Progenitor cell of endocrine pancreas (in vitro differentiated cells): ENCODE measurements at places on chromosomes 6 and 20.
A peak's percentile ranks its signal among the peaks of the same experiment; 100 is the strongest.

GRCh38 chr6:45436544-45437438, 59.1 kb upstream of the SUPT3H start:
- no peak for DNase-seq

GRCh38 chr6:46138281-46138680, 8.5 kb downstream of the ENPP4 start:
- no peak for DNase-seq

- DNase-seq = no peak
Observed at GRCh38 chr6:16440636-16441212, 202.3 kb downstream of the GMPR start.

GRCh38 chr20:56733967-56734366, 104.9 kb downstream of the TFAP2C start:
- DNase-seq = no peak

- peak; percentile 90 for DNase-seq
Observed at GRCh38 chr6:3456898-3457709, at the start of gene SLC22A23. Gene SLC22A23, minus strand, starts transcription at chr6:3457050. Its CDS starts 491 bp downstream, at chr6:3456559.

DNA sequence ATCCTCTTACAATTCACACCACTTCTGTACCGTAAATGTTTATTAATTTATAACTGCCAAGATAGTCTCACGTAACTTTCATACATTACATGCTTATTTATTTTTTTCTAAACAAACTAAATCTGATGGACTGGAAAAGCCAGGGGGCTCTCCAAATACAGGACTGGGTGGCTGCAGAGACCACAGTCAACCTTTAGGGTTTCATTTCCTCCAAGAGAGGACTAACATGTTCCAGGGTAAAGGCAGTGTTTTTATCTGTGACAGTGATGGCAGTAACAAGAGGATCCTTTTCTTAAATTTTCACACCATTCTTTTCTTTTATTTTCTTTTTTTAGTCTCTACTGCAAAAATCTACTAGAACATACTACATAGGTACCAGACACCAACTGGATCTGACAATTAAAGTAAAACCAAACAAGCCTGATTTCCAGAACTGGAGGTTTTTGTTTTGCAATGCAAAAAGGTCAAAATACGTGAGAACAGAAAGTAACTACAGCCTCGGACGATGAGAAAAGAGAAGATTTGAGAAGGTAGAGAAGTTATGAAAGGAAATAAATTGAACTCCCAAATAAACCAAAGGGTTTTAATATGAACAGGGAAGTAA, 1.2 kb downstream of the LMBRD1 start:
- DNase-seq = no peak

- DNase-seq = no peak
Observed at GRCh38 chr6:148329596-148330381, 12.8 kb upstream of the SASH1 start.

DNA sequence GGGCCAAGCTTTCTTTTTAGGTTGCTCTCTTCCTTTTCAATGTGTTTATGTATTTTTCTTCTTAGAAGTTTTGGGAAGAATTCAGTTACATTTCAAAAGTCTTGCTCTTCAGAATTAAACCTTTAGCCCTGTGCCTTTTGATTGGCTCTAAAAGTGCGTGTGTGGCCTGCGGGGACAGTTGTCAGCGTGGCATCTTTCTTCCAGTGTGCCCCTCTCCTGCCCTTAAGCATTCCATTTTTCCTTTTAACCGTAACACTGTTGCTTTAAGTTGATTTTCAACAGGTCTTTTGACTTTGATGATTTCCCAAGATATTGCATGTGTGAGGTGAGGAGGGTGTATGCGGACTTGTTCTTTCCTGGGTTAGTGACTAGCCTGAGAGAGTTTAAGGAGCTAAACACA, 999.1 kb upstream of the FLRT3 start:
- no peak for DNase-seq

GRCh38 chr6:91751526-91751925, 1164.7 kb upstream of the MAP3K7 start:
- DNase-seq = no peak

DNA sequence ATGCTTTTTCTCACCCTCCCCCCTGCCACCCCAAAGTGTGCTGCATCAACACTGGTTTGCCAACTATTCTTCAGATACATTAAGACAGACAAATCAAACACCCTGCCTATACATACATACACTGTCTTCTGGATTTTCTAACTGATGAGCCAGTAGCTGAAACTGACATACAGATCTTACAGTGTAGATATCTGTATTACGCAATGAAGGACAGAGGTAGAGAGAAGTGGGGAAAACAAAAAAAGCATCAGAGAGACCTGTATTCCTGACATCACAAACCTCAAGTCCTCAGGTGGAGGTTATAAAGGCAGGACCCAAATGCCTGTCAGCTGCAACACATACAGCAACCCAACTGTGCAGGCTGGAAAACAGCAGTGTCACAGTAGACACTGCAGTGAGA, 535.4 kb downstream of the HACE1 start:
- DNase-seq = no peak

- no peak for DNase-seq
Observed at GRCh38 chr6:16196984-16197546, 41.3 kb upstream of the GMPR start.

GRCh38 chr6:89483111-89483720, 50.3 kb downstream of the ANKRD6 start:
- DNase-seq = no peak

DNA sequence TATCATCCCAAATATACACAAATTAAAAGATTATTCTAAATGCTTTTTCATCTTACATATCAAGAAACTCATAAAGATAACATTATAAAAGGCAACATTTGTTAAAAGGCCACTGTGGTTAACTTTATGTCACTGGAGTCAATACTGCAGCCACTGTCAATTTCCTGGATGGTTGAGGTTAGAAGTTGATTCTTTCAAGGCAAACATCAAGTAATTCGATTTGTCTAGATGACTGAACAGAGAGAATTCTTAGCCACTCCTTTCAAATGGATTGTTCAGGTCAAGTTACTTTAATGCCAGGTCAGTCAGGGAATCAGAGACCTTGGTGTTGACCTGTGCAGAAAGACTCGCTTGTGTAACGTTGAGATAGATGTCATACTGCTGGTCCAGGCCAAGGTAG, 44.4 kb upstream of the SIM1 start:
- no peak for DNase-seq

- peak; percentile 57 for DNase-seq
Observed at GRCh38 chr20:47785854-47786764, 828 bp upstream of the SULF2 start.

- no peak for DNase-seq
Observed at GRCh38 chr20:59010321-59010994, 3.4 kb upstream of the CTSZ start.

GRCh38 chr6:82862543-82862942, 203.1 kb downstream of the UBE3D start:
- DNase-seq = no peak

GRCh38 chr6:157763129-157763903, 59.7 kb upstream of the SNX9 start:
- DNase-seq = no peak

GRCh38 chr6:155974811-155975323, 519.2 kb upstream of the NOX3 start:
- DNase-seq = no peak

GRCh38 chr6:142357879-142358278, 56.1 kb downstream of the ADGRG6 start:
- DNase-seq = no peak

- DNase-seq = no peak
Observed at GRCh38 chr6:71239694-71240093, 48.9 kb upstream of the OGFRL1 start.

DNA sequence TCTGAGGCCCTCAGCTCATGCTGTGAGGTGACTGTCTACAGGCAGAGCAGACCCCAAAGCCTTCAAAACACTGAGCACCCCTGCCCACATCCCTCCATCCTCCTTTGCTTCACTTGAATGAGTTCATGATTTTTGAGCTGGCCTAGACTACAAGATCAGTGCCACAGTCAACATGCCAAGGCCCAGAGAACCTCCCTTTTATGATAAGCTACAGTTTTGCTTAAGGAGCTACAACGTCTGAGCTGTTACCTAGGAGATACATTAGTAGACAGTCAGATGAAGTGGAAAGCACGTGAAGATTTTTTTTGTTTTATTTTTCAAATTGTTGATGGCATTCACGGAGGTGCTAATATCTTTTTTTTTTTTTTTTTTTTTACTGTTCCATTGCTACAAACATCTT, 139.0 kb downstream of the SOBP start:
- DNase-seq = no peak

DNA sequence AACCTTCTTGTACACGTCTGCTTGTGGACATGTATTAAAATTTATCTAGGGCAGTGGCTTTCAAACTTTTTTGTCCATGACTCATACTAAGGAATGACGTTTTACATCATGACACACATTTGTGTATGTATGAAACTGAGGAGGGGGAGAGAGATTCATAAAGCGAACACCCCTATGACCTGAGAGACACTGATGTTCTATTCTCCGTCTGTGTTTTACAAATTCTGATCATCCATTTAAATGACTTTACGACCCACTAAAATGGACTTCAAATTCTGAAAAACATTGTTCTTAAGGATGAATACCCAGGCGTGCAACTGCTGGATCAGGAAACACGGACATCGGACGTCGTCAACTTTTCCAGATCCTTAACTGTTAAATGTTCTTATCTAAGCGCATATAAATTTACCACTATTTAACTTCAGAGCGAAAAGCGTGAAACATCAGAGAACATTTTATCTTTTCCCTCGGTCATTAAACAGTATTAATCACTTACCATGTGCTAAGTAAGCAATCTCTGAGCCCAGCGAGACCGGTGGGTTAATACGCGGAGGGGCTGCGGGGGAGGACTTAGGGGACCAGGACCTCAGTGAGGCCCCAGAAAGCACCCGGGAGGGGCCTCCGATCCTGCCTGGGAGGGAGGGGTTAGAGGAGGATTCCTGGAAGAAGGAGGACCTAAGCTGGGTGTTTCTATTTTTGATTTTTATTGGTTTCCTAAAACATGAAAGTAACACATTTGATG, 1.2 kb downstream of the PLAGL1 start:
- no peak for DNase-seq

GRCh38 chr20:4006640-4007039, 8.7 kb downstream of the RNF24 start:
- DNase-seq = no peak
